Small intestine (tissue), 16 donors: ENCODE measurements at places on chromosomes 1 and 21. TPM values are rescaled to one million over a fixed set of nuclear protein-coding genes. Genes with fewer than 3 reads are reported as not detected.

GRCh38 chr1:52592637-52593323 is 9.4 kb upstream of the GPX7 start:
- no peaks in the 10 kb centered on the region for H3K27me3 ChIP-seq
- H3K36me3 ChIP-seq = no peaks in the 10 kb centered on the region
- no peaks in the 10 kb centered on the region for H3K4me1 ChIP-seq
- no peak for DNase-seq

DNA sequence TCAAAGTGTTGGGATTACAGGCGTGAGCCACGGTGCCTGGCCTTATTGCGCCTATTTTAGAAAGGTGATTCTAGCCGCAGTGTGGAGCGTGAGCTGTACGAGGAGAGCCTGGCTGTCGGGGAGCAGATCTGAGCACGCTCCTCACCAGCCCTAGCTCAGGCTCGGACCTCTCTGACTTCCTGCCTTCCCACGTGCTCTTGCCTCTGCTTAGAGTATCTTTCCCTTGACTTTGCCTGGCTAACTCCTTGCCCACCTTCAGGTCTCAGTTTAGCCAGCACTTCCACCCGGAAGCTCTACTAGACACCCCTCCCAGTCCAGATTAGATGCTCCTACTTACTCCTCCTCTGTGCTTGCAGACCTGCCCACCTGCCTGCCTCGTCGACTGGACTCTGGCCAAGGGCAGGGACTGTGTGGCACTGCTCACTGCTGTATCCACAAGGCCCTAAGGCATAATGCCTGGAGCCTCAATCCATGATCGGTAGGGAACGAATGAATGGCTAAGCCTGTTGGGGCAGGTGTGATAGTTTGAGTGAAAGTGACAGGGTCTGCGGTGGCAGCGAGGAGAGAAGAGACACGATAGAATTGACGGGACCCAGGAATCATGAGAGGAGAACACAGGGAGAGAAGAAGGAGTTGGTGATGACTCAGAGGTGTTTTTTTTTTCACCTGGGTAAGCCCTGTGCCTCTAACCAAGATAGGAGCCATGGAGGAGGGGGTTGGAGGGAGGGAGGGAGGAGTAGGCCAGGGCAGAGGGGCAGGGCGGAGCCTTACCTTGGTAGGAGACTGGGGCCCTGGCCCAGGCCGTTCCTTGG is 28.1 kb upstream of the WASF2 start:
- H3K36me3 ChIP-seq = no peaks in the 10 kb centered on the region
- H3K27ac ChIP-seq = peak overlapping the region; percentile 90
- no peaks in the 10 kb centered on the region for H3K27me3 ChIP-seq
- DNase-seq = peak; percentile 97
- H3K4me1 ChIP-seq = peaks cover 78% of the 10 kb centered on the region
- no peak overlapping the region for H3K4me3 ChIP-seq

DNA sequence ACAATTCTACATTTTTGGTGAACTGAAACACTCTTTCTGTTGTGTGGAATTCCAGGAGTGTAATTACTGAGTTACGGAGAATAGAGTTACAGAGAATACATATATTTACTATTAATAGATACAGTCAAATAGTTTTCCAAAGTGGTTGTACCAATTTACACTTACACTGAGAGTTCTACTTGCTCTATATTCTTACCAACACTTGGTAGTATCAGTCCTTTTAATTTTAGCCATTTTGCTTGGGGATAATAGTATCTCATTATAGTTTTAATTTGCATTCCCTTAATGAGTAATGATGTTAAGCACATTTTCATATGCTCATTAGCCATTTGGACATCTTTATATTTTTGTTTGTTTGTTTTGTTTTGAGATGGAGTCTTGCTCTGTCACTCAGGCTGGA is 28.9 kb downstream of the AGO4 start:
- H3K27me3 ChIP-seq = no peaks in the 10 kb centered on the region
- no peaks in the 10 kb centered on the region for H3K4me1 ChIP-seq

DNA sequence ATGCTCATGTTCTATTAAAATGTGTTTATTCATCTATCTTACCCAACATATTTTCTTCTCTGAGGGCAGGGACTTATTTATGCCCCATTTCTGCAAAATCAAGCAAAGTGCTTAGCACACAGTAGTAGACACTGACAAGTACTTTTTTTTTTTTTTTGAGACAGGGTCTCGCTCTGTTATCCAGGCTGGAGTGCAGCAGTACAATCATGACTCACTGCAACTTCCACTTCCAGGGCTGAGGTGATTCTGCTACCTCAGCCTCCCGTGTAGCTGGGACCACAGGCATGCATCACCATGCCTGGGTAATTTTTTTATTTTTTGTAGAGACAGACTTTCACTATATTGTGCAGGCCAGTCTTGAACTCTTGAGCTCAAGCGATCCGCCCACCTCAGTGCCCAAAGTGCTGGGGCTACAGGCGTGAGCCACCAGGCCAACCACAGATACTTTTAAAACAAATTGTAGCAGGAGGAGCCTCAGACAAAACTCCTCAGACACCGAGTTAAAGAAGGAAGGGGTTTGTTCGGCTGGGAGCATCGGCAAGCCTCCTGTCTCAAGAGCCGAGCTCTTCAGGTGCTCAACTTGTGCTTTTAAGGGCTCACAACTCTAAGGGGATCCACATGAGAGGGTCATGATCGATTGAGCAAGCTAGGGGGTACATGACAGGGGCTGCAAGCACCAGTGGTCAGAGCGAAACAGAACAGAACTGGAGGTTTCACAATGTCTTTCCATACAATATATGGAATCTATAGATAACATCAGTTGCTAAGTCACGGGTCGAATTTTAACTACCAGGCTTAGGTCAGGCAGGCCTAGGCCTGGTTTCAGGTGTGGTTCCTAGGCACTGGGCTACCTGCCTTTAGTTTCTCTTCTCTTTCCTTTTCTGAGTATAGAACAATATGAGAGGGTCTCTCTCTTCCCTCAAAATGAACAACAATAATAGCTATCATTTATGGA is 5.7 kb upstream of the TMEM167B start:
- no peaks in the 10 kb centered on the region for H3K36me3 ChIP-seq
- no peaks in the 10 kb centered on the region for H3K27me3 ChIP-seq
- no peak overlapping the region for H3K27ac ChIP-seq
- no peak overlapping the region for H3K4me3 ChIP-seq
- DNase-seq = no peak

DNA sequence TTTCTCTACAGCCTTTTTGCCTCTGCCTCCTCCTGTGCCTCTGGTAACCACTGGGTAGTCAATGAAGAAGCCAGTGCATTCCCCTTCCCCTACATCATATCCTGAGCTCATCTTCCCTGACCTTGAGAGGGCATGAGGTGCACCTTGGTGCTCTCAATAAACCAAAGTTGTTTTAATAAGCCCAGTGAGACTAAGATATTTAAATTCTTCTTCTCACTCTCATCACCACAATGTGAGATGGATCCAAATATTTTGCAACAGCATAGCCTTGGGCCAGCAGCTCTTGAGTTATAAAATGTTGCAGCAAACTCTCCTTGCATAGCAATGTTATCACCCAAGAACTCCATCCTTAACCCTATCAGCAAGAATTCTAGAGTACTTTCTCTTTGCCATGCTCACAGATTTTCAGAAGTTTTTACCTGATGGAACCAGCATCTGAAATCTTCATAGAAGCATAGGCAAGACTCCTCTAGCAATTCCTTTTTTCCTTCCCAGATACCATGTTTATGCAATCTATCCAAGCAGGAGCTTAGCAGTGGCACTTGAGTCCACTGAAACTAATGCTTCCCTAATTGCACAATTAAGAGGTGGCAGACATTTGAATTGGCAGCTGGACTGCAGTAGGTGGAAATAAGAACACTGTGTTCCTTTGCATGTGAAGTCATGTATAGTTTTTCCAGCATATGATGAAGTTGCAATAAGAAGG is 36.8 kb downstream of the CDC7 start:
- no peak overlapping the region for H3K4me3 ChIP-seq
- no peaks in the 10 kb centered on the region for H3K36me3 ChIP-seq
- H3K27ac ChIP-seq = no peak overlapping the region
- no peak for DNase-seq

DNA sequence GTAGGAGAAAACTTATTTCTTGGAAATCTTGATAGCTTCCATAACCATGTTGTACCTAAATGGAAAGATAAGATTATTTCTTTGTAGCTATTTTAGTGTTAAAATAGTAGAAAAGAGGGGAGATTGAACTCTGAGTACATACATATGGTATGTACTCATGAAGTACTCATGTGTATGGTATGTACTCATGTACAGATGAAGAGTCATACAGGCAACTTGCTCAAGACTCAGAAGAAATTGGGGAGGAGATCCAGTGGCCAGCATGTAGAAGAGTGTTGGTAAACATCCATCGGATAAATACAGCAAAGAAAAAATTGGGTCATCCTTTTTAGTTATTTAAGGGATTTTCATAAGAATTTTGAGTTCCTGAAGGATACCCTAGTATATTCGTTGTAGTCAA is 29.0 kb downstream of the MDM4 start:
- DNase-seq = no peak
- no peak overlapping the region for H3K27ac ChIP-seq
- H3K36me3 ChIP-seq = peaks cover 21% of the 10 kb centered on the region
- H3K4me1 ChIP-seq = no peaks in the 10 kb centered on the region
- no peaks in the 10 kb centered on the region for H3K27me3 ChIP-seq
- H3K4me3 ChIP-seq = no peak overlapping the region

Gene SSR2
- 309 TPM for polyA plus RNA-seq

Gene SPSB1
- 69.1 TPM for polyA plus RNA-seq

Gene FMO3
- polyA plus RNA-seq = 2.4 TPM

Gene CRP
- polyA plus RNA-seq = not detected

Gene ANKRD45
- not detected for polyA plus RNA-seq
